ENCODE measurements at places on chromosomes 4 and X. TPM values are rescaled to one million over a fixed set of nuclear protein-coding genes. Genes with fewer than 3 reads are reported as not detected.

Gene OTC
- total RNA-seq, result not detected

Gene SGMS2
- total RNA-seq, result 129 TPM

Gene PF4V1
- total RNA-seq, result not detected

Gene GALNTL6
- not detected for total RNA-seq

Gene UPF3B
- 1.8 TPM for total RNA-seq

Gene SORCS2
- 11.1 TPM for total RNA-seq

Gene USP26
- not detected for total RNA-seq

Gene EFHC2
- total RNA-seq, result 2.6 TPM

Gene UTP14A
- 23.2 TPM for total RNA-seq

Gene SLC9A6
- total RNA-seq, result 27.0 TPM

Gene GLUD2
- 2.3 TPM for total RNA-seq

Gene GABRG1
- total RNA-seq, result not detected

Gene CT45A10
- total RNA-seq, result not detected

Gene VCX3B
- not detected for total RNA-seq

Gene RBM46
- total RNA-seq, result under 0.01 TPM

Gene PSAPL1
- not detected for total RNA-seq

Gene SORBS2
- 55.7 TPM for total RNA-seq

Gene KLB
- total RNA-seq, result under 0.01 TPM

Gene SLC4A4
- total RNA-seq, result 5.2 TPM

Gene MAGED4
- total RNA-seq, result 27.5 TPM

Gene HSFX1
- total RNA-seq, result 1.2 TPM

Gene TSPAN6
- total RNA-seq, result 45.2 TPM

Gene NDST3
- not detected for total RNA-seq

Gene MAGEC3
- total RNA-seq, result not detected

Measured in articular chondrocyte of knee joint (primary cell).